ENCODE measurements at places on chromosomes 2 and 18.

DNA sequence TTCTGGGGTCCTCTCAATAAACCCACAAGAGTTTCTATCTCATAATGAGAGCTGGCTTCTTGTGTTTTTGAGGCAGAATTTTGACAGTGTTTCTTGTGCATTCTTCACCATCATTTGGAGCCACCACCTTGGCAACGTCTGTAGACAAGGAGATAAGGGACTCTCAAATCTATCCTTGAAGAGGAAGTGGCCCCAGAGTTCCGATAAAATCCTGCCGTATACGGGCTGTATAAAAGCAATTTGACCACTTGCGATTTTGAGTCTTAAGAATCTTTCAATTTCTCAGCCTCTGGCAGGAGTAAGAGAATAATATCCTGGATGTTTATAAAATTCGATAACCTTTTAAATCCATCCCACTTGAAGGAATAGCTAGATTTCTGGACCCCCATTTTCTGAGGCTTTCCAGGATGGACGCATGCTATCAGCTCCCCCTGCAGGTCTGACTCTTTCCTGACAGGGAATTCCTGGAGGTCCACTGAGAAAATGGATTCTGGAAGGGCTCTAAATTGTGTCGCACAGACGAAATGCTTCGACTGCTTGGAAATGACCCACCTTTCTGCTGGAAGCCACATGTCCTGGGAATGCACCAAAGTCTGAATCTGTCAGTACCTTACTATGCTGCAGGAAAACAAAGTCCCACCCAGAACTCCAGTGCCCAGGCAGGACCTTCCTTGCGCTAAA, 54.1 kb downstream of the E2F6 start:
- no peak for DNase-seq

- DNase-seq: no peak
Measured at GRCh38 chr2:24894750-24895149, 25.3 kb downstream of the ADCY3 start.

DNA sequence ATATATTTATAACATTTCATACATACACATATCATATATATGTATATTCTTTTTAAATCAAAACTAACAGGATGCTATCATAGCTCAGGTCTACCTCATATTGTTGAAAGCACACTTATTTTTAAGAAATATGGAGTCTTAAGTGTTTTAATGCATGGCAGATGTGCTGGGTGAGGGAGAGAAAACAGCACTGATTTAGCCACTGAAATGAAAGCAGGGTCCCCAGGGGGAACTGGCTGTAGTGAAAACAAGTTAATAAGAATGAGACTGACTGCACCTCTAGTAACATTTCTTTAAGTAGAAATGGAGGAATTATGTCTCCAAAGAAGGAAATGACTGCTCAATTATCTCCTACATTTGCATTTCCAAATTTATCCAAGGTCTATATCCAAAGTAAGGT, 857.8 kb downstream of the DCDC2C start:
- no peak for DNase-seq

- no peak for DNase-seq
Measured at GRCh38 chr2:8595428-8595805, 86.4 kb upstream of the ID2 start.

- DNase-seq: no peak
Measured at GRCh38 chr18:56291294-56291693, 347.1 kb downstream of the TXNL1 start.

DNA sequence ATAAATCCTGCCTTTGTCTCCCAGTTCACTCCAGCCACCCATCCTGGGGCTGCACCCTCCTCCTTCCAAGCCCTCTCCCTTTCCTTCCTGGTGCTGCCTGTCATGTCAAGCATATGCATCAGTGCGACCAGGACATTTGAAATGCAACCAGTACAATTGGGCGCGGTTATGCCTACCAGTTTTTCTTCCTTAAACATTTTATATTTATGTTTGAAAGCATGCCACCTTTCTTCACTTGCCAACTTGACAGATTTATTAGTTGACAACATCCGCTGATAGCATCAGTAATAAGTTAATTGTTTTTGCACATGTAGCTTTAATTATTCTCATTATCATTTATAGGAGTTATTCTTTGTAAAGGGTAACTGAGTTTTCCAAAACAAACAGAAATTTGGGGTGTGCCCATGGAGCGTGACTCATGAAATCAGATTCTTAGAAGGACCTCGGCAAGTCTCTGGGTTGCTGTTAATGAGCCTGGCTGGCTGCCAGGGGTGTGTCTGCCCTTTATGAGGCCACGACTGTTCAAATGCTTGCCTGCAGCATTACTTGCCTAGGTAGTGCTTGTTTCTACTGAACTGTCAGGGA, 32.8 kb upstream of the IL1B start:
- DNase-seq: no peak

Measured in activated T-helper 1 cell treated with anti-CD3 and anti-CD28 coated beads, Interleukin-2, amount 50 U/mL, for 16 hours (primary cell).